ENCODE measurements at places on chromosomes 13 and 19.

GRCh38 chr13:102591988-102592781 is 4.6 kb upstream of the TPP2 start:
- H3K27ac ChIP-seq = peak overlapping the region; percentile 37
- H3K4me1 ChIP-seq = peaks cover 39% of the 10 kb centered on the region
- no peaks in the 10 kb centered on the region for H3K36me3 ChIP-seq
- DNase-seq = peak; percentile 70
- H3K27me3 ChIP-seq = no peaks in the 10 kb centered on the region

- H3K4me3 ChIP-seq = no peak overlapping the region
- no peak overlapping the region for H3K27ac ChIP-seq
- H3K36me3 ChIP-seq = no peaks in the 10 kb centered on the region
- H3K27me3 ChIP-seq = peaks cover 30% of the 10 kb centered on the region
- peak; percentile 21 for DNase-seq
Measured at GRCh38 chr19:41646589-41647204, 19.8 kb upstream of the CEACAM4 start.

GRCh38 chr19:44552324-44552723 is 22.8 kb upstream of the CEACAM20 start:
- H3K4me1 ChIP-seq = no peaks in the 10 kb centered on the region
- no peak overlapping the region for H3K4me3 ChIP-seq
- peak; percentile 17 for DNase-seq

DNA sequence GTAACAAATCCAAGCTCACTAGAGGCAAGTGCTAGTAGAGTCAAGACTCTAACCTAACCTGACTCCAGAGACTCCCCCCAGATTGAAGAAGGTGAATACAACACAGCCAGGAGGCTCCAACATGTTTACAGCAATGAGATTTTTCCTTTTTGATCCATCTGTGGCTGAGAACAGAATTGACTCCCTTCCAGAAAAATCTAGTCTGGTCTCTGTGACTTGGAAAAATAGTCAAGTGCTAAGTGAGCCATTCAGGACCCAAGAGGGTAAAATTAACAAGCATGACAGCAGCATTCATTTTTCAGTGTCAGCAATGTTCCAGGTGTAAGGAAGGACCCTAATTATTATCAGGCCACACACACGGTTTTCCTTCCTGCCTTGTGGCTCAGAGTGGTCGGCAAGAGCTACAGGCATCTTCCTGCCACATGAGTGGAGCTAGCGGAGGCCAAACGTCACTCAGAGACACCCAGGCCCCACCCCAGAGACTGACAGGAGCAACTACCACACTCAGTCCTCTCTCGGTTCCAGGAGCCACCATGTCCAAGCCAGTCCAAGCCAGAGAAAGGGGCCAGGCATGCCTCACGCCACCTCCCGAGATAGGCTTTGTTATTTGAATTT is 395.1 kb downstream of the FOXO1 start:
- peaks cover 24% of the 10 kb centered on the region for H3K4me1 ChIP-seq
- no peaks in the 10 kb centered on the region for H3K36me3 ChIP-seq
- H3K27me3 ChIP-seq = no peaks in the 10 kb centered on the region
- DNase-seq = peak; percentile 27
- H3K4me3 ChIP-seq = no peak overlapping the region
- peak overlapping the region; percentile 6 for H3K27ac ChIP-seq

GRCh38 chr19:58450856-58451357 is 515 bp upstream of the ZNF324B start:
- peak overlapping the region; percentile 68 for H3K4me3 ChIP-seq
- no peak for DNase-seq
- H3K36me3 ChIP-seq = peaks cover 19% of the 10 kb centered on the region
- H3K4me1 ChIP-seq = peaks cover 9% of the 10 kb centered on the region

- no peak for DNase-seq
- H3K27me3 ChIP-seq = no peaks in the 10 kb centered on the region
- no peak overlapping the region for H3K4me3 ChIP-seq
- H3K36me3 ChIP-seq = no peaks in the 10 kb centered on the region
- H3K27ac ChIP-seq = no peak overlapping the region
Measured at GRCh38 chr13:69243366-69243765, 864.3 kb upstream of the ATXN8OS start.

DNA sequence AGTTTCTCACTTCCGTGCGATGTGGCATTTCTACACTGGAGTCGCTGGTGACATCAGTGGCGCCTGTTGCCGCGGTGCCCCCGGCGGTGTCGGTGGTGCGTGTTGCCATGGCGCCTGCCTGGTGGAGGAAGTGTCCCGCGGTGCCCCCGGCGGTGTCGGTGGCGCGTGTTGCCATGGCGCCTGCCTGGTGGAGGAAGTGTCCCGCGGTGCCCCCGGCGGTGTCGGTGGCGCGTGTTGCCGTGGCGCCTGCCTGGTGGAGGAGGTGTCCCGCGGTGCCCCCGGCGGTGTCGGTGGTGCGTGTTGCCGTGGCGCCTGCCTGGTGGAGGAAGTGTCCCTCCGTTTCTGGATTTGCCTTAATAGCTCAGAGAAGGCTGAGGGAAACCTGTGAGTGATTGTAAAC is 127.6 kb downstream of the KDM4B start:
- no peak overlapping the region for H3K27ac ChIP-seq
- H3K27me3 ChIP-seq = no peaks in the 10 kb centered on the region
- H3K4me3 ChIP-seq = no peak overlapping the region
- no peak for DNase-seq
- no peaks in the 10 kb centered on the region for H3K36me3 ChIP-seq

GRCh38 chr13:65330287-65330686 is 1899.8 kb downstream of the PCDH9 start:
- no peaks in the 10 kb centered on the region for H3K36me3 ChIP-seq
- no peaks in the 10 kb centered on the region for H3K4me1 ChIP-seq
- no peaks in the 10 kb centered on the region for H3K27me3 ChIP-seq

DNA sequence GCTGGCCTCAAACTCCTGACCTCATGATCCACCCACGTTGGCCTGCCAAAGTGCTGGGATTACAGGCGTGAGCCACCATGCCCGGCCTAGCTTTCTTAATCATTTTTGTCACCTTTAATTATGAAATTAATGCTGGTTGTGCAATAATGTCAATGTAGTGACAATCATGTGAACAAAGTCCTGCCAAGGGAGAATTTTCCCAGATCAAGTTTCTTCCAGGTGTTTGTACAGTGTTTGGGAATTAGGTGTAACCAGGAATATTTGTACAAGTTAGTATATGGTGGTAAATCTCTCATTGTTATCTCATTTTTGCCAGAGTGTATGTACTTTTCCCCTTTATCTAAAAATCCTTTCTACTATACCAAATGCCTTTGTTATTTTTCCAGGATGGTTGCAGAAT is 171.1 kb downstream of the UGGT2 start:
- H3K36me3 ChIP-seq = no peaks in the 10 kb centered on the region
- DNase-seq = no peak
- H3K4me3 ChIP-seq = no peak overlapping the region
- H3K27ac ChIP-seq = no peak overlapping the region
- H3K27me3 ChIP-seq = no peaks in the 10 kb centered on the region

DNA sequence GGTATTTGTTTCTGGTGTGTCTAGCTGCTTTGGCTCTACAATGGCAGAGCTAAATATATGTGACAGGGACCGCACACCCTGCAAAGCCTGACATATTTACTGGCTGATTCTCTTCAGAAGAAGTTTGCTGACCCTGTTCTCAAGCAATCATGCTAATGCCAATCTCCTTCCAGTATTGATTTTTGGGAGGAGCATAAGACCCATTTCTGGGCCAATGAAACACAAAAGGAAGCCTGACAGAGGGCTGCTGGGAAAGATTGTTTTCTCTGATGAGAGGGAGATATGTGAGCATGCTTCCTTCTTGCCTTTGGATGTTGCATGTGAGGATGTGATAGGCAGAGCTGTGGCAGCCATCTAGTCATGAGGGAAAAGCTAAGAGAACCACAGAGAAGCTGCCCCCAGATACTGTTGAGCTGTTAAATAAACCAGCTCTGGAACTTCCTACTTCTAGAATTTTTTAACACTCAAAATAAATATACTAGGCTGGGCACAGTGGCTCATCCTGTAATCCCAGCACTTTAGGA is 31.4 kb upstream of the TPTE2 start:
- no peak overlapping the region for H3K27ac ChIP-seq
- no peaks in the 10 kb centered on the region for H3K36me3 ChIP-seq
- no peak for DNase-seq
- no peak overlapping the region for H3K4me3 ChIP-seq
- no peaks in the 10 kb centered on the region for H3K27me3 ChIP-seq

- no peak overlapping the region for H3K27ac ChIP-seq
- H3K4me1 ChIP-seq = peaks cover 9% of the 10 kb centered on the region
- no peak overlapping the region for H3K4me3 ChIP-seq
- peaks cover 71% of the 10 kb centered on the region for H3K27me3 ChIP-seq
- DNase-seq = no peak
Measured at GRCh38 chr19:35860818-35861639, 4.3 kb downstream of the KIRREL2 start.

GRCh38 chr13:36148446-36148845 is 17.3 kb upstream of the DCLK1 start:
- no peaks in the 10 kb centered on the region for H3K4me1 ChIP-seq
- no peak for DNase-seq
- no peaks in the 10 kb centered on the region for H3K27me3 ChIP-seq
- H3K36me3 ChIP-seq = no peaks in the 10 kb centered on the region
- no peak overlapping the region for H3K4me3 ChIP-seq

- H3K36me3 ChIP-seq = no peaks in the 10 kb centered on the region
- no peaks in the 10 kb centered on the region for H3K4me1 ChIP-seq
- no peak for DNase-seq
- no peaks in the 10 kb centered on the region for H3K27me3 ChIP-seq
Measured at GRCh38 chr13:46342538-46342937, 44.5 kb downstream of the RUBCNL start.

DNA sequence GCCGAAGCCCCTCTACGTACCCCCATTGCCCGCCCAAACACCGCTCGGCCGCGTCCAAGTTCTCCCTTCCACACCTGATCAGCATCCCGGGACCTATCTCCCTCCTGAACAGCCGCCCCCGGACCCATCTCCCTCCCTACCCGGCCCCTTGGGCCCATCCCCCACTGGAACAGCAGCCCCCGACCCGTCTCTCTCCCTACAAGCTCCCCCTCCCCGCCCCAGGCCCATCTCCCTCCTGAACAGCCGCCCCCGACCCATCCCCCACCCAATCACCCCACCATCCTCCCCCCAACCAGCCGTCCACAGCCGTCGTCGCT is 610 bp downstream of the ZSCAN1 start:
- H3K36me3 ChIP-seq = no peaks in the 10 kb centered on the region

GRCh38 chr13:87537951-87538350 is 133.2 kb upstream of the SLITRK5 start:
- no peak overlapping the region for H3K4me3 ChIP-seq
- H3K27me3 ChIP-seq = no peaks in the 10 kb centered on the region
- DNase-seq = no peak
- H3K36me3 ChIP-seq = no peaks in the 10 kb centered on the region
- no peaks in the 10 kb centered on the region for H3K4me1 ChIP-seq

DNA sequence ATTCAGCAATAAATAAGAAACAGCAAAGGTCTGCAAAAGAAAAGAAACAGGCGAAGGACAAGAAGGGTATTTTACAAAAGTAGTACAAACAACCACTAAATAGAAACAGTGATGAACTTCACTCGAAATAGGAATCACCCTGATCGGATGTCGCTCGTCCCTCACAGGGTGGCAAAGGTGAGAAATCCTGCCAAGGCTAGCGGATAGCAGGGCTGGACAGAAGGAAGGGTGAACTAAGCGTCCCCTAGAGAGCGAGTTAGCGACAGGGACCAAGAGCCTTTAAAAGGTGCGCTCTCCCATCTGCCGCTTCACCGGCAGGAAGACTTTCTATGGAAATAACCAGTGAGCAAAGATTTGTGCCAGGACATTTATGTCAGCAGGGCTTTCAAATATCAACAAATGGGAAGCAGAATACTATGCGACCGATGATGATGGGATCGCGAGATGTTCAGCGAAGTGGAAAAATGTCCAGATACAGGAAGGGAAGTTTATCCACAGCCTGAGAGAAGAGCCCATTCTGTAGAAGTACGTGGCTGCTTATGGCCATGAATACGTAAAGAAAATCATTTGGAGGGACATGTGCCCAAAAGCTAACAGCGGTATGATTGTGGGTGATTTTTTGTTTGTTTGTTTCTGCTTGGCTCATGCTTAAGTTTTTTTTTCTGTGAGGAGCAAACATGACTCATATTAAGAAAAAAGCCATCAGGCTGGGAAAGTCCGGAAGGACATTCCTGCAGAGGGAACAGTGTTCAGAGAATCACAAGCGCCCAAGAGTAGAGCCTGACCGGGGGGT is 18.9 kb downstream of the ELAVL1 start:
- no peak for DNase-seq
- H3K27me3 ChIP-seq = no peaks in the 10 kb centered on the region
- peaks cover 33% of the 10 kb centered on the region for H3K36me3 ChIP-seq
- H3K4me1 ChIP-seq = peaks cover 43% of the 10 kb centered on the region
- no peak overlapping the region for H3K27ac ChIP-seq

GRCh38 chr13:106625578-106625977 is 57.6 kb upstream of the ARGLU1 start:
- H3K36me3 ChIP-seq = no peaks in the 10 kb centered on the region
- H3K27ac ChIP-seq = no peak overlapping the region
- H3K4me3 ChIP-seq = no peak overlapping the region
- H3K4me1 ChIP-seq = no peaks in the 10 kb centered on the region
- DNase-seq = no peak

- H3K27me3 ChIP-seq = no peaks in the 10 kb centered on the region
- no peak for DNase-seq
- no peak overlapping the region for H3K4me3 ChIP-seq
- no peaks in the 10 kb centered on the region for H3K36me3 ChIP-seq
Measured at GRCh38 chr13:43915451-43915850, 35.7 kb downstream of the LACC1 start.

GRCh38 chr13:30835442-30835841 is 70.6 kb upstream of the MEDAG start:
- no peak overlapping the region for H3K4me3 ChIP-seq
- H3K27me3 ChIP-seq = no peaks in the 10 kb centered on the region
- H3K4me1 ChIP-seq = no peaks in the 10 kb centered on the region
- no peak overlapping the region for H3K27ac ChIP-seq

- H3K36me3 ChIP-seq = peaks cover 36% of the 10 kb centered on the region
- peak; percentile 33 for DNase-seq
- H3K27ac ChIP-seq = peak overlapping the region; percentile 91
- H3K27me3 ChIP-seq = no peaks in the 10 kb centered on the region
- H3K4me1 ChIP-seq = peaks cover 42% of the 10 kb centered on the region
Measured at GRCh38 chr19:10565028-10565566, 713 bp downstream of the KRI1 start.

GRCh38 chr13:53198736-53199135 is 170.1 kb downstream of the OLFM4 start:
- no peaks in the 10 kb centered on the region for H3K36me3 ChIP-seq
- DNase-seq = no peak
- H3K27me3 ChIP-seq = peaks cover 7% of the 10 kb centered on the region

DNA sequence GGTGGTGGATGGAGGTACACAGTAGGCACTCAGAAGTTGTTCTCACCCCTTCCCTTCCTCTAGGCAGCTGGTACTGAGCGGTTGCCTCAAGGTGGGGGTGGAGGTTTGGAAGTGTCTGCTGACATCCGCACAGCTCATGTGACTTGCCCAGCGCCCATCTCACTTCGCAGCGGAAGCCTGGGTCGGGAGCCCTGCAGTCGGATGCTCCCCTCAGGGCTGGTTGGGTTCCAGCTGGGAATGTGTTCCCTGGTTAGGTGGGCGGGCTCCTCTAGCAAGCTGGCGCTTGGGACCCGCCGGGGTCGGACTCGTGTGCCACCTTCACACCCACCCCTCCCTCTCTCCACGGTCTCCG is 10.2 kb downstream of the PPP1R37 start:
- peaks cover 53% of the 10 kb centered on the region for H3K4me1 ChIP-seq
- no peaks in the 10 kb centered on the region for H3K27me3 ChIP-seq
- H3K27ac ChIP-seq = peak overlapping the region; percentile 49
- H3K36me3 ChIP-seq = no peaks in the 10 kb centered on the region

GRCh38 chr19:38139122-38139521 is 84.9 kb downstream of the DPF1 start:
- DNase-seq = no peak
- H3K27me3 ChIP-seq = no peaks in the 10 kb centered on the region
- H3K4me1 ChIP-seq = no peaks in the 10 kb centered on the region
- no peak overlapping the region for H3K4me3 ChIP-seq

Data from heart right ventricle (tissue), 16 donors.